ENCODE measurements at places on chromosomes 2 and 18.

DNA sequence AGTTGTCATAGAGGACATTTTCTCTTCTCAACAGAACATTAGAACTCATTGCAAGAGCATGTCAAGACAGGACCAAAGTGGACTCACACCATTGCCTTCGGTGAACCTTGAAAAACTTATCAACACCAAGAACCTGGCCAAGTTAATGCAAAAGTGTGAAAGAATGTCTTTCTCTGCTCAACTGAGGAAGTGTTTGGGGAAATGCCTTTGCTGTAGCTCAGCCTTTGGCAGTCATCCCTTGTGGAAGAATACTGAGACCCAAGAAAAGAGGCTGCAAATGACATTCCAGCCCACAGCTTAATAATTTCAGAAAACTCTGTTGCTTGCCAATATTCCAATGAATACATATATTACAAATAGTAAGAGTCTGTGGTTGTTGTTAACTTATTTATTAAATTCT lies 728.8 kb upstream of the PIK3C3 start:
- no peak for DNase-seq

GRCh38 chr18:62325806-62326645 lies 916 bp downstream of the TNFRSF11A start:
- DNase-seq, result no peak

GRCh38 chr2:21042958-21043743 lies 722 bp downstream of the APOB start:
- DNase-seq, result peak; percentile 13

- no peak for DNase-seq
Measured at GRCh38 chr2:190488516-190489233, 45.8 kb downstream of the NEMP2 start.

DNA sequence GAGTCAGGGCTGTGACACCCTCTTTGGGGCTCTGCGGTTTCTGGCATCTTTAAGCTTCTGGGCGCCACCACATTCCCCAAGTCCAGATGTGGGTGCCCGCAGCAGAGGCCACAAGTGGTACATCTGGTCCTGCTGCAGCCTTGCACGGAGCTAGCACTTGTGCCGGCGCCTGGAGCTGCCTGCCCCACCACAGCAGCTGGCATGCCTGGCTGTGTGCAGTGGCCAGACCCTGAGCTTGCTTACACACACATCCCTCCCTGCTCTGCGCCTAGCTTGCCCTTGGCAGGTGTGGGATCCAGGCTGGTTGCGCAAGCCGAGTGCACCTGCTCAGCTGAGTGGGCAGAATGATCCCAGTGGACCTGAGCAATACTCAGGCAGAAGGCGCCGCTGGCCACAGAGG lies 27.3 kb downstream of the SLC4A10 start:
- DNase-seq, result no peak

GRCh38 chr2:59754011-59754735 lies 799.3 kb downstream of the BCL11A start:
- no peak for DNase-seq

DNA sequence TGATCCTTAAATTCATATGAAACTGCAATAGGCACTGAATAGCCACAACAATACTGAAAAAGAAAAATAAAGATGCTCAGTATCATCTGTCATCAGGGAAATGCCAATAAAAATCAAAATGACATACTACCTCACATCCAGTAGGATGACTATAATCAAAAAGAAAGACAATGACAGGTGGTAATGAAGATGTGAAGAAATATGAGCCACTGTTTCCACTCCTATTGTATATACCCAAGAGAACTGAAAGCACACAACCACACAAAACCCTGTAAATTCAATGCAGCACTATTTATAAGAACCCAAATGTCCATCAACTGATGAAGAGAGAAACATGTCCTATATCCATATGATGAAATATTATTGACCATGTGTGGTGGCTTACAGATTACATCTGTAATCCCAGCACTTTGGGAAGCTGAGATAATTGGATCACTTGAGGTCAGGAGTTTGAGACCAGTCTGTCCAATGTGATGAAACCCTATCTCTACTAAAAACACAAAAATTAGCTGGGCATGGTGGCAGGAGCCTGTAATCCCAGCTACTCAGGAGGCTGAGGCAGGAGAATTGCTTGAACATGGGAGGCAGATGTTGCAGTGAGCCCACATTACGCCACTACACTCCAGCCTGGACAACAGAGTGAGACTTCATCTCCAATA lies 39.9 kb downstream of the MAP3K2 start:
- no peak for DNase-seq

DNA sequence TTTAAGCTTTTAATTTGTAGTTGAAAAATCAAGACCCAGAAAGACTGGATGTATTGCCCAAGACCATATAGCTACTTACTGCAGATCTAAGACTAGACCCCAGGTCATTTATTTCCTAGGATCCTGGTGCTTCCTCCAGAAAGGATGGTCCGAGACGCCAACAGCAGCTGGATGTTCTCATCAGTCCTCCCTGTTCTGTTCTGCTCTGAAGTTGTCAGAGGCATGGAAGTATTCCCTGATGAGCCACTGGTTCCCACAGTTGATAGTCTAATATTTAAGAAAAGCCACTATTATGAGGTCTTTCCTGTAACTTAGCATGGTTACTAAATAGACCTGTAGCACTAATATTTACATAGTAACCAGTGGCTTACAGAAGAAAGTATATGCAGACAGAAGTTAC lies 393.5 kb downstream of the MTX2 start:
- no peak for DNase-seq

DNA sequence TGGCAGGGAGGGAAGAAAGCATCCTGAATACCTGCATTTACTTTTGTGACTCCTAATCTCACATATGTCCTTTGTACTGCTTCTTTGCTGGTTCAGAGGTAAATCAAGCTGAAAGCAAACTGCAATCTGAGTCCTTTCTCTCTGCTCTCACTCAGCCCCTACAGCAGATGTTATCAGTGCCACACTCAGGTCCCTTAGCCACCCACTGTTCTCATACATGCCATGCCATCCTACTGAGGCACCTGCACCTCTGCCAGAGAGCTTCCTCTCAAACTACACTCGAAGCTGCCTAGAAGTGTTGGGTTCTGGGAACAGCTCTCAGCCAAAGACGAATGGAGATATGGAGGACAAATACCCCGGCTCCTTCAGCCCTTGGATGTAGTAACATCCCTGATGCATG lies 244.5 kb downstream of the TXNL1 start:
- DNase-seq, result no peak

DNA sequence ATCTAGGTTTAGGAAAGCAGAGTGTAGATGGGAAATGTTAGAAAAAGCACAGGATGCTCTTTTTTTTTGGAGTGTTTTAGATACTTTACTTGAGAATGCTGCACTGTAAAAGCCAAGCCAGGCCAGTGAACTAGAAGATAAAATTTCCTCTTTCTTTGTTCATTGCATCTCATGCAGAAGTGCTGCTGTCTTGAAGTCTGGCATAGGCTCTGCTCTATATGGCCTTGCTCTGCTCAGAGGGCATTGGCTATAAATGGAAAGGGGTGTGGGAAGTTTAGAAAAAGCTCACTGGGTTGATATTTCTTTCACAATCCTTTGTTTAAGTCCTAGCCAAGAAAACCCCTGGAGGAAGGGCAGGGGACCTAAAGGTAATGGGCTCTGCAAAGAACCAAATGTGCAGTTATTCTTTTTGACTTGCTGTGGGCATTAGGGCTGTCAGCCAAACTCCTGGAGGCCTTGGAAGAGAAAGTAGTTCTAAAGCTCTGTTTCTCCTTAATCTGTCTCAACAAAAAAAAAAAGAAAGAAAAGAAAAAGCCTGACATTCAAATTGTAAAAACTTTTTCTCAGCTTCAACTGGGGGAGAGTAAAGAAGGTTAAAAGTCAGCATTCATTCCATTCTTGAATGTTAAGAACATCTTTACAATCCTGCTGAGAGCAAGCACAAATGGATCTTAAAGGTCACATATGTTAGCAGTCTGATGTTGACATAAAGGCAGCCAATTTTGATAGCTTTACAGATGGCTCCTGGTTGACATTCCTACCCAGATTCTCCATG lies 338.3 kb downstream of the GULP1 start:
- DNase-seq, result no peak

- no peak for DNase-seq
Measured at GRCh38 chr18:79916128-79916494, 35.3 kb downstream of the SLC66A2 start.

- DNase-seq, result no peak
Measured at GRCh38 chr18:79355433-79356335, 40.0 kb upstream of the NFATC1 start.

DNA sequence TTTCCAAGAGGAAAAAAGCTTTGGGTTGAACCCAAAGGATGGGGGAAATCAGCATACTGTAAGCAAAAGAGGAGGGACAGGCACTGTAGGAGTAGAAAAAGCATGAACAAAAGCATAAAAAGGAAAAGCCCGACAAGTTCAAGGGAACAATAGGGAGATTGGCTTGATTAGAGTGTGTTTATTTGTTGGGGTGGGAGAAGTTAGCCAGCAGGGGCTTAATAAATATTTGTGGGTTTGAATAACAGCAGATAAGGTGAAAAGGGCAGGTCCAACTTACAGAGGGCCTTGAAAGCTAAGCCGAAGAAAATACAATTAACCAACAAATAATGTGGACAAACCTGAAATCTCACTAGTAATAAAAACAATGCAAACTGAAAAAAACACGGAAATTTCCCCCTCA lies 126.7 kb downstream of the THADA start:
- DNase-seq, result no peak

- no peak for DNase-seq
Measured at GRCh38 chr2:175805442-175806124, 196.5 kb downstream of the LNPK start.

GRCh38 chr18:8807488-8807805 lies 102.1 kb downstream of the MTCL1 start:
- no peak for DNase-seq

DNA sequence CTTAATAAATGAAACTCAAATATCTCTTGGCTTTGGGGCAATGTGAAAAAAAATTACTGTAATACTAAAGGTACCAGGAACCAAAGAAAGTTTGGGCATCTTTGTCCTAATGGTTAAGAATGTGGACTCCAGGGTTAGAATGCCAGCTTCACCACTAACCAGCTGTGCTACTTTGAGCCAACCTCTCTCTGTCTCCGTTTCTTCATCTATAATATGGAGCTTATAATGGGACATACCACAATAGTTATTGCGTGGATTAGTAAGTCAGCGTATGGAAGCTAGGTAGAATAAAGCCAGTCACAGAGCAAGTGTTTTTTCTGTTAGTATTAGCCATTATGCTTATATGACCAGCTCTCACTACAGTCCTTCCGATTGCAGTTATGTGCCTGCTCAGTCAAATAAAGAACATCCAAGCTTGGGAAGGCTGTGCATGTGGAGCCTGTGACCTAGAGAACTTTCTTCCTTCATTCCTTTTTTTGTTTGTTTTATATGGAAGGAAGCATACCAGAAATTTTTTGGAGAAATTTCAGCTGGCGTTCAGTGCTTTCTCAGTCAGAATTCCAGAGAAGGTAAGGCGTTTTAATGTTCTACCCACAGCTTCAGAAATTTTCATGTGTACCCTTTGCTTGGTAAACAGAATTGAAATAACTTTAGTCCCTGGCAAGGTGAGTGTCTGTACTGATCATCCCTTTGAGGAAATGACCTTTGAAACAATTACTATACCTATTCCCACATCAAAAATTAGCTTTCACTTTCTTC lies 114.0 kb upstream of the RND3 start:
- no peak for DNase-seq

DNA sequence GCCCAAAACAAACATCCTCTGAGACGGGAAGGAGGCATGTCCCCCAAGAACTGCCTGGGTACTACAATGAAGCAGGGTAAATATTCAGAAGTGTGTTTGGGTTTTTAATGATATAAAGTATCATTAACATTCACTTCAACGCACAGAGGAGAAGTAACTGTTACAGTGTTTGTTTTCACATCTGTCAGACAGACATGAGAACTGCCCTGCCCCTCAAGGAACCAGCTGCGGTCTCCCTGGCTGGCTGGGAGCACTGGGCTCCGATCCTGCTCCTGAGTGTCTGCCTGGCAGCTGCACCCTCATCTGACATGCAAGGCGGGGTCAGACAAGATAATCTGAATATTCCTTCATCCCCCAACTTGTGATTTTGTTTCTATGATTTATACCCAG lies 75.6 kb downstream of the MBP start:
- DNase-seq, result no peak

- DNase-seq, result peak; percentile 78
Measured at GRCh38 chr2:239927424-239927981, 97.6 kb downstream of the NDUFA10 start.

DNA sequence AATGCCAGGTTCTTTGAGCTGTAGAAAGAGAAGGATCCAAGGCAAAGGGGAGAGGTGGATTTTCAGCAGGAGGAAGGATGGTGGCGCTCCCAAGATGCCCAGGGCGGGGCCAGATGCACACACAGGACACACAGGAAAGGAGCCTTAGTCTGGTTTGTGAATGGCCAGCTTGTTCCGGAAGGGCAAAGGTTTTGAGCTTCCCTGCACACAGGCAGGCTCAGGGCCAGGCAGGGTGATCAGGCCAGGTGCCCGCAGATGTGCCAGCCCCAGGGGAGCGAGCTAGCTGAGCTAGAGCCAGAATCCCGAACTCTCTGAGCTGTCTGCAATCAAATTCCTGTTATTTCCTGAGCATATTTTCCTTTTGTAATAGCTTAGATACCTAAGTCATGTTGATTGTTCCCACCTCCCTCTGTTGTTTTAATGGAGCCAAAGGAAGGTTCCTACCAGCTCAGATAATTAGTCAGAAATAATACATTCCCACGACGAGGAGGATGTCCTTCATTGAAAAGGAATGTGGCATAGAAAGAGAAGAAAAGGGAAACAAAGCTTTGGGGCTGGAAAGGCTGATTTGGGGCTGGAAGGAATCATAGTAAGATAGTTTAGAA lies 13.7 kb upstream of the OTOF start:
- no peak for DNase-seq

DNA sequence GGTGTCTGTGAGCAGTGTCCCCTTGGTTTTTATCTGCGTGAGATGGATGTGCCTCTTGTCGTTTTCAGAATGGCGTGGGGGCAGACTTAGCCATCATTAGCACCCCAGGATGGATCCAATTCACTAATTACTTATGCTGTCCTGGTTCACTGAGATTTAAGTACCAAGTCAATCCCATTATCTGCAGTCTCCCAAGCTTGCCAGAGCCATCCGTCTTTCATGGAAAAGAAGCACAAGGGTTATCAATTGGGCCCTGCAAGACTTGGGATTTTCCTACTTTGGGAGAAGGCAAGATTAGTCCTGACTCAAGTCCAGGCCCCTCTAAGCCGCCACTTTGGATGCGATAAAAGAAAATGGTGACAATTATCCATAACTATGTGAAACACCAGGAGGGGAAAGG lies 404.0 kb downstream of the TMEM182 start:
- DNase-seq, result no peak

DNA sequence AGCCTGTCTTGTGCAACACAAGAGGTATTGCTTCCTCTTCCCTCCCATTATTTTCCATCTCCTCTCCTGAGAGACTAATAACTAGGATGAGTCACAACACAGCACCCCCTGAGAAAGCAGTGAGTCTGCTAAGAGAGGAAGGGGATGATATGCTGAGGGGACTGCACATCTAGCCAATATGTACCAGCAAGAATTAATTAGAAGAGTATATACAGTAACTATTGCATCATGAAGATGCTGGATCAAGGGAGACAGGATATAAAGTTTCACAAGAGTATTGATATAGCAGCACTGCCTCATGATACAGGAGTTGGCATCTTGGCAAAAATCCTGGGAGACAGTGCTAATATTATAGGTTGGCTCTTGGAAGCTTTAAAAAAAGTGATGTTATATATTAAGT lies 289.9 kb upstream of the RBMS1 start:
- DNase-seq, result no peak

GRCh38 chr2:28958689-28959088 lies 22.4 kb upstream of the TOGARAM2 start:
- no peak for DNase-seq
